ENCODE measurements at places on chromosomes 4 and X. TPM values are rescaled to one million over a fixed set of nuclear protein-coding genes. Genes with fewer than 3 reads are reported as not detected.

DNA sequence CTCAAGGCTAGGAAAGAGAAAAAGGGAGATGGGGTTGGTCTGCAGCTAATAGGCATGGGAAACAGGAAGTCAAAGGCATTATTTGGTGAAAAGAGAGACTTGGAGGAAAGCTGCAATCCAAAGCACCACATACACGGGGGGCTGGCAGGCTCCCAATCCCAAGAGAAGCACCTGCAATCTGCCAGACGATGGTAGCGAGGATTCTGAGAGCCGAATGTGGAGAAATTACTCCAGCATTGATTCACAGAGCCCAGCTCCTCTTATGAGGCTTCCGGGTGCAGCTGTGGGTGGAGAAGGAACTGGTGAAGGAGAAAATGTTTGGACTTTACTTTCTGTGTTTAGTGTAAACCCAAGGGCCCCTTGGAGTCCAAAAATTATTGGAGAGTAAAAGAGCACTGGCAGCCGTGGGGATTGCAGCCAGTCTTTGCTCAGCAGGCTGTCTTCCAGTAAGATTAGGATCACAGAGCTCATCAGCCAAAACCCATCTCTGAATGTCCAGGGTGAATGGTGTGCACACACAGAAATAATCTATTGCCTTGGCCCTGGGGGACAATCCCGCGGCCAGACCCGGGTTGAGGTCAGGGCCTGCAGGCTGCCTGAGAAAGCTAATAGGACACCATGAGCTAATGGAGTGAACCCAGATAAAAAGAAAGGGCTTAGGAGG lies 197.6 kb downstream of the KIT start:
- DNase-seq: no peak

GRCh38 chrX:36609616-36610585 lies 398.3 kb upstream of the FAM47C start:
- no peak for DNase-seq

DNA sequence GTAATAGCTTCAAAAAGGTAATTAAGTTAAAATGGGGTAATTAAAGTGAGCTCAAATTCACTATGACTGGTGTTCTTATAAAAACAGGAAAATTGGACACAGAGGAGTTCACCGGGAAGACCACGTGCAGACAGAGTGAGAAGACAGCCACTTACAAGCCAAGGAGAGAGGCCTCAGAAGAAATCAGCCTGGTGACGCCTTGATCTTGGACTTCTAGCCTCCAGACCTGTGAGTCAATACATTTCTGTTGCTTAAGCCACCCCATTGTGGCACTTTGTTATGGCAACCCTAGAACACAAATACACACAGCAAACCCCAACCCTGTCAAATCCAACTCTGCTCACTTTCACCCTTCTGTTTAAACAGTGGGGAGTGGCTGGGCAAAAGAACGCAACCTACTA lies 4.1 kb upstream of the CD38 start:
- no peak for DNase-seq

- no peak for DNase-seq
Measured at GRCh38 chr4:109278594-109279031, 23.8 kb downstream of the COL25A1 start.

ACSL4 gene
- total RNA-seq: 49.4 TPM

DNA sequence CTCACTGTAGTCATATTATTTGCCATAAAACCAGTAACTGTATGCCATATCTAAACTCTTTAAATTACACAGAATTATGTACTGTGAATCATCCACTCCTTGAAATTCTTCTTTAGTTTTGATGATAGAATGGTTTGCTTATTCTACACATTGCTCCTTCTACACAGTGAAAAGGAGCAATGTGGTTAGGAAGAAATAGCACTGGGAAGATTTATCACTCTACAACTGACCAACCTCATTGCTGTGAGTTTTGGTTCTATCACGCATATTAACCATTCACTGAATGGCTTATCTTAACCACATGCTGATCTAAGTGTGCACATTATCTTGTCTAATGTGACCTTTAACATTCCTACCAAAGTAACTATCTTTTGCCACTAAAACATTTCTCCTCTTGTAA lies 415.7 kb upstream of the NDST4 start:
- DNase-seq: no peak

RIBC1 gene
- total RNA-seq: 0.81 TPM

GRCh38 chrX:116318672-116319071 lies 117.7 kb upstream of the SLC6A14 start:
- no peak for DNase-seq

- DNase-seq: no peak
Measured at GRCh38 chr4:139798456-139798855, 132.8 kb downstream of the MGST2 start.

DNA sequence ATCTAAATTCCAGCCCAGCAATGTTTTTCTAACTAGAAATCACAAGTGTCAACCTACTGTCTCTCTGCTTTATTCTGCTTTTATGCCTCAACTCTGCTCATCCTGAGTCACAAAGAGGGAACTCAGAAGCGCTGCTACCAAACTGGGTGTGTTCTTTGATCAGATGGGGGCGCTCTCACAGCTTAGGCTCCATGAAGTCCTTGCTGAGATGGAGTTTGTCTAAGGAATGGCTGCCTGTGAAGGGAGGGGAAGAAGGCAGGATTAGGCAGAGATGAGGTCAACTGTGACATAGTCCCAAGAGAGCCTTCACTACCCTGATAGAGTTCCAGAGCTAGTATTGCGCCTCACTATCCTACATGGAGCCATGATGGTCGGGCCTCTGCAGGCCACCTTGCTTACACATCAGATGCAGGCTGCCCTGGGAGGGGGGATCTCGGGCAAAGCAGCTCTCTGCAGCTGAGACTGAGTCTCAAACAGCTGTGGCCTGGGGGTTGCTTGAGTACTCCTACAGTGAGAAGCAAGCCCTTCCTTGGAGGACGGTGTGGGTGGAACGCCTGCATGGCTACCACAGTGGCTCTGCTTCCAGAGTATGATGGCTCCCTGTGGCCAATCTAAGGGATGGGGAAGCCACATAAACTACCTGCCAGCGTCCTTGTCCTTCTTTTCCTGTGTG lies 219.9 kb downstream of the CCNG2 start:
- no peak for DNase-seq

All from cardiac septum (tissue), 1 donor.